Stimulated activated CD8-positive, alpha-beta memory T cell treated with anti-CD3 and anti-CD28 coated beads, Interleukin-12 subunit alpha, Interleukin-12 subunit beta, amount 100 ng/mL, for 4 hours (primary cell): ENCODE measurements at places on chromosomes 1 and 21.
A peak's percentile ranks its signal among the peaks of the same experiment; 100 is the strongest.

DNA sequence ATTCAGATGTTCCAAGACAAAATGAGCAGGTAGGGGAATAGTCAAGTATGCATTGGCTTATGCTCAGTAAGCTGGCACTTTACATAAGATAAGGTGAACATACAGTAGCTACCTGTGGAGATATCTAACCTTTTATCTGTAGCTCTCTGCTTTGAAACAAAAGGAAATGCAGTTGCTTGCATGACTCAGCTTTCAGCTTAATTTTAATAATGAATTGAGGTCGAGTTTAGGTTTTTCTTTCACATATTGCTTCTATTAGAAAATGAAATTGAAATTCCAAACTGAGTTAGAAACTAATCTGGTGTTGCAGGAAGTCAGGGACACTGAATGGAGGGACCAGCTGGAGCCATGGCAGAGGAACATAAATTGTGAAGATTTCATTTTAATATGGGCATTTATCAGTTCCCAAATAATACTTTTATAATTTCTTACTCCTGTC lies 8.3 kb downstream of the FRRS1 start:
- DNase-seq = no peak

DNA sequence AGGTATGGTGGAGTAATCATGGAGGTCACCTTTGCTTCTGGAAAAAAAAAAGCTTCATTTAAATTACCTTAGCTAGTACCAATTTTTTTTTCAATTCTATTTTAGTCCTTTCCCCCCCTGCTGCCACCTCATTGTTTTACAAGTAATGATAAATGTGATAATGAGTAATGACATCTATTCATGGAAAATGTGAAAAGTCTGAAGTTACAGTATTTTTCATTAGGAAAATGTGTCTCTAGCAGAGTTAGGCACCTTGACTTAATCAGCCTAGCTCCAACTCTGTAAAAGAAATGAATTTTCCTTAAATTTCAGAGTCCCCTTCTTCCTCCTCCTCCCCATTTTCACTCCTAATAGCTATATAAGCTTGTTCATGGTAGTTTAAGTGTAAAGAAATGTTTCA lies 204.9 kb upstream of the USP25 start:
- DNase-seq = no peak

- DNase-seq = peak; percentile 69
Observed at GRCh38 chr1:161068306-161069234, 1.1 kb downstream of the ARHGAP30 start.

DNA sequence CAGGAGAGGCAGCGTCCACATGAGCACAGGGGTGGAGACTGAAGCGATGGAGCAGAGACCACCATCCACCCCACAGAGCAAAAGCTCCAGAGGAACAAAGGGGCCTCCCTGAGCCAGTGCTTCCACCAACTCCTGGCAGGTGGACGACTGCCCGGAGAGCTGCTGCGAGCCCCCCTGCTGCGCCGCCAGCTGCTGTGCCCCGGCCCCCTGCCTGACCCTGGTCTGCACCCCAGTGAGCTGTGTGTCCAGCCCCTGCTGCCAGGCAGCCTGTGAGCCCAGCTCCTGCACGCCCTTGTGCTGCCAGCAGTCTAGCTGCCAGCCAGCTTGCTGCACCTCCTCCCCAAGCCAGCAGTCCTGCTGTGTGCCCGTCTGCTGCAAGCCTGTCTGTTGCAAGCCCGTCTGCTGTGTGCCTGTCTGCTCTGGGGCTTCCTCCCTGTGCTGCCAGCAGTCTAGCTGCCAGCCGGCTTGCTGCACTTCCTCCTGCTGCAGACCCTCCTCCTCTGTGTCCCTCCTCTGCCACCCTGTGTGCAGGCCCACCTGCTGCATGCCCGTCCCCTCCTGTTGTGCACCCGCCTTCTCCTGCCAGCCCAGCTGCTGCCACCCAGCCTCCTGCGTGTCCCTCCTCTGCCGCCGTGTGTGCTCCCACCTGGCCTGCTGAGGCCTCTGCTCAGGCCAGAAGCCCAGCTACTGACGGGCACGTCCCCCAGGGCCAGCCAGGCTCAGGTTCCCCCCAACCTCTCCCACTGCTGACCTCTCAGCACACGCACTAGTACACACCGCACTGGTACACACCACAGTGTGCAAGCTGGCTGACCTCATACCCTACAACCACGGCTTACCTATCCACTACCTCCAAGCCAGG lies 5.4 kb downstream of the KRTAP10-12 start:
- DNase-seq = no peak

DNA sequence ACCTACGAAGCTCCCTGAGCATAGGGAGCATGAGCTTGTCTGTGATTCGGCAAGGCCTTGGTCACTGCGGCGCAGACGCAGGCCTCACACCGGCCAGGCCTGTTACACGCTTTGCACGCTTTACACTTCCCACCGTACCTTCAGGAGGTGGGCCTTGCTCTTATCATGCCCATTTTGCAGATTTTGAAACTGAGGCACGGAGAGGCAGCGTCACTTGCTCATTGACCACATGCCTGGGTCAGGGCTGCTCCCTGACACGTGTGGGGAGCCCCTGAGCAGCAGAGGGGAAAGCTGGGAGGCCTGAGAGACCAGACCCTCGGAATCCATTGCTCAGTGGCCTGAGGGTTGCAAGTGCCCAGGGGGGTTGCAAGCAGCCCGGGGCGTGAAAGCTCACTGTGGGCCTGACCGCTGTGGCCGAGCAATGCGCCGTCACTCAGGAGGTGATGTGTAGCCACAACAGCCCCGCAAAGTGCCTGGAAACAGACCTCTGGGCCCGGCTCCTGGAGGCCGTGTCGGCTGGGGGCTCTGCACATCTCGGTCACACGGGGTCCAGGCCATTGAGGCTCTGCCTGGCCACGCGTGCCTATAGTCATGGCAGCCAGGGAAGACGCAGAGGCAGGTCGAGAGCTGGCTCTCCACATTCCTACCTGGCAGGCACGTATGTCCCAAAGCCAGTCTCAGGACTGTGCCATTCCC lies 6.9 kb downstream of the ARHGEF16 start:
- no peak for DNase-seq

DNA sequence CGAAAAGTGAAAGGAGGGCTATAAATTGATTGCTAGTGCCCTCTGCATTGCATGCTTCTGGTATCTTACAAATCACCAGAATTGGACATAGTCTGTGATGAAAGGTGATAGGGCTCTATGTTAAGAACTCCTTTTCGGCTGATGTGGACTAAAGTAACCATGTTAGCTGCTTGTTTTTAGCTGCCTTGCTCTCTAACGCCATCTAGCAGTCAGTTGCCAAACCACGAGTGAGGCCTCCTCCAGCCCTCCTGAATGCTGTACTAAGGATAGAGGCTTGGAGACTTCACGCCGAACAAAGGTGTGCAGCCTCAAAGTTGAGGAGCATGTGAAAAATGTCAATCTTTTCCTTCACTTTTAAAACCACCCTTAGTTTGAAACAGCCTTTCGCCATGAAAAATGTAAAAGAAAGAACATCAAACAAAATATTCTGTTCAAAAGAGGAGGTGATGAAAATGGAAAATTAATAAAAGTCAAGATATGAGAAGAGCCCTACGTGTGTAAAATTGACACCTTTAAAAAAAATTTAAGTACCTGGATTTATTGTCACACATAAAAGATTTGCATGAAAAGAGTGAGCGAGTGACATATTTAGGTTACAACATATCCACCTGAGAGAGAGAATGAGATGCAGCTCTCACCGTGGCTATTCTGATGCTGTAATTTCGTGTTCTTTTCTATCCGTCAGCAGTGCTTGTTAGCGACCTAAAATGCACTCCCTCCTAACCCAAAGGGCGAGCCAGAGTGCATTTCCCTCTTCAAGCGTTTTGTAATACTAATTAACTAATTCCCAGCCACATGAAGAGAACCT lies 8.1 kb downstream of the LRRC53 start:
- DNase-seq = no peak

- DNase-seq = no peak
Observed at GRCh38 chr1:225409051-225409450, 18.8 kb downstream of the LBR start.

GRCh38 chr21:32765058-32765457 lies 6.5 kb downstream of the PAXBP1 start:
- DNase-seq = no peak

DNA sequence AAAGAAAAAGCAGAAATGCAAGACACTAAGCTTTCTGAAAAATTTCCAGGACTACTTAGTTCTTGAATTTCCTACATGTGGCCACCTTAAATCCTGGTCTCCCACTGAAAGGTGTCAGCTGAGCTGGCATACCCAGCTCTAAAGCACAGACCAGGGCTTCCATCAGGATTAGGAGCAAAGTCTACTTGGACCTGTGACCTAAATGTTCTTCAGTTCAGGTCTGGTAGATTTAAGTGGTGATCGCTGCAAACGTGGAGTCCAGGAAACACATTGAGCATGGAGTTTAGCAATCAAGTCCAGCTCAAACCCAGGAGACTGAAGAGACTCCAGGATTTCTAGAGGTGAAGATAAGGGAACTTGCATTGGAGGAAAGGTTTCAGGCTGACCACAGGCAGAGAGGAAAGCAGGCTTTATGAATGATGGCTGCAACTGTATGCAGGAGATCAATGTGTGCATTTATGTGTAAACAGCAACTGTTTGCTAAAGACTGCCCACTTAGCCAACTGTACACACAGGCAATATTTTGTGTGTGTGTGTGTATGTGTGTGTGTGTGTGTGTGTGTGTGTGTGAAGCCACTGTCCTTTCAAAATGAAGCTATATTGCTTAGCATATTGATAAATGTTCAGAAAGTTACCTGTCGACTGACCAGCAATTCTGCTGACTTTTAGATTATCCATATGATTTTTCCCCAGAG lies 75.2 kb downstream of the LMX1A start:
- no peak for DNase-seq

GRCh38 chr21:34927992-34928391 lies 121.1 kb downstream of the RUNX1 start:
- no peak for DNase-seq

DNA sequence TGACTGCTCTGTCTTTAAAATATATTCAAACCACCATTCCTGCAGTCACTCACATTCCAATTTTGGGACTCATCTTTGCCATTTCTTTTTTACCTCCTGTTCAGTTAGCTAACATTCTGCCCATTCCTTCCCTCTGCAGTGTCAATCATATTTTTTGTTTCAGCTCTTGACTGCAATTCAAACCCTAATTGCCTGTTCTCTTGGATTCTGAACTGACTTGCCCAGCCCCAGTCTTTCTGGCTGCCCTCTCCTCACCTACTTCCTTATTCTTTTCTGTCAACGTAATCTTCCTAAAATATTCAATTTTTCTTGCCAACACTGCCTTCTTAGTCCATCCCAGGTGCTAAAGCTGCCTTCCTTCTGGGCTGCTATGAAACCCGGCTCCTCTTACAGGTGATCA lies 6.1 kb downstream of the PRDM2 start:
- no peak for DNase-seq

DNA sequence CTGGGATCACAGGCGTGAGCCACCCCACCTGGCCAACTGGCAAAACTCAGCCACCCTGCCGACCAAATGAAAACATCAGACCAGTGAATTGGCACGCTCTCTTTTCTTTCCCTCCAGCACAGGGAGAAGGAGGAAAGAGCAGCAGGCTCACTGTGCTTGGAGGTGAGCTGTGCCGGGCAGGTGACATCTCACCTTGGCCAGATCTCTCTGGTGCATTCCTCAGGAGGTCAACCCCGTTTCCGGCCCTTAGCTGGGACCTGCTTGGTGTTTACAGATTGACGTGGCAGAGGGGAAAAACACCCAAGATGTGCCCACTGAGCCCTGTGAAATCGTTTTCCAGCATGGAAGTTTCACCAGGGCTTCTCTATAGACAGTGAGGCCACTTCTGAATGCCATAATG lies 45.1 kb downstream of the TMEM51 start:
- no peak for DNase-seq

DNA sequence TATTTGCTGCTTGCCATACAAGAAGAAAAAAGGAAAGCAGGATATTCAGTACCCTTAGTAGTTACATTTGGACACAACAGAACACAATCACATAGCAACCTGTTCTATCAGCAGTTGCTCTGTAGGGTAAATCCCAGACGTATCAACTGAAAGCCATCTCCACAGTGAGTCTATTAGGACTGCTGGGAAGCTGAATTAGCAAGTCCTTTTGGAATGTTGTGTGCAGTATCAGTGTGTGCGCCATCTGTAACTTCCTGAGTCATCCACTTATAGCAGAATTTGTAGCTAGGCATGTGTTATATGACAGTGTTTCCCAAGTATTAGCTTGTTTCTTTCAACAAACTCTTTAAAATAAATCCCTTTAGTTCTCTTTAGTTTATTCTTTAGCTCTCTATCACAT lies 21.3 kb downstream of the CCDC30 start:
- DNase-seq = no peak

DNA sequence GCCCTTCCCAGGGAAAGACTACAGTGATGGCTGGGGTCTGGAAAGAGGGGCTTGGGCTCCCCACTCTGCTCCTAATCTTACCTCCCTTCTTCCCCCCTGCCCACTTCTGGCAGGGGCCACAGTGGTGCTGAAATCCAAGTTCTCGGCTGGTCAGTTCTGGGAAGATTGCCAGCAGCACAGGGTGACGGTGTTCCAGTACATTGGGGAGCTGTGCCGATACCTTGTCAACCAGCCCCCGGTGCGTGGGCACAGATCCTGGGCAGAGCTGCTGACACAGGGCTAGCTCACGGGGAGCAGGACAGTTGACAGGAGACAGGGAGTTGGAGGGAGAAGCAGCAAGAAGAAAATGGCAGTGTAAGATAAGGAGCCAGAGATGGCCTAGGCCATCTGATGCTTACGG lies 2.4 kb downstream of the SLC27A3 start:
- no peak for DNase-seq

DNA sequence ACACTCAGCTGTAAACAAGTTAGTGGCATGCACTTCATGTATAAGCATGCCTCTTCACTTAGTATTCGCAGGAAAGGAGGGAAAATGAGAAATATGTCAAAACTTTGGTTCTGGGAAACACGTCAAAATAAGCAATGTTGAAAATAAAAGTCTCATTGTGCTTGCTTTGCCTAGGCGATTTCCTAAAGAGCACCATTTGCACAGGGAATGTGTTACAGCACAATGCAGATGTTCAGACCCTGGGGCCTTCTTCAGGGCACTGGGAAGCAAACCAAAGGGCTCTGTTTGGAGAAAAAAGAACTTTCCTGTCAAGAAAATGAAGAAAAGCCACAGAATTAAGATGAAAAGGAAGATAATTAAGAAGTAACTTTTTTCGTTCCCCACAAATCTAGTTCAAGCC lies 98.6 kb upstream of the PLD5 start:
- DNase-seq = no peak

- no peak for DNase-seq
Observed at GRCh38 chr1:35014486-35014885, 17.3 kb downstream of the ZMYM6 start.

DNA sequence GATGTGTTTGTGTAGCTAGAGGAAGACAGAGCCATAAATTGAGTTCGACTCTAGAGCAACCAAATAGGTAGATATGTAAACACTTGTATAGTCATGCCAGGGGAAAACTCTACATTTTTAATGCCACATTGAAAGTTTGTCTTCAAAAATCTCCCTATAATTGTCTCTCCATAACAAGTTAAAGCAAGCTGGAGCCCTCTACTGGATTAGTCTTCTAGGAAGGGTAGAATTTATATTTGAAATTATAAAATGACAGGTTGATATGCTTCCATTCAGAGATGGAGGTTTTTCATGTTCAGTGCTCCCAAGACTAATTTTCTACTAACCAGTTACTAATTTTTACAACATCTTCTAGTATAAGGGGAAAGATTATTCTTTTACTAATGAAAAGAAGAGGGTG lies 13.1 kb upstream of the COL24A1 start:
- no peak for DNase-seq
